ENCODE measurements at places on chromosomes 11 and 22.

DNA sequence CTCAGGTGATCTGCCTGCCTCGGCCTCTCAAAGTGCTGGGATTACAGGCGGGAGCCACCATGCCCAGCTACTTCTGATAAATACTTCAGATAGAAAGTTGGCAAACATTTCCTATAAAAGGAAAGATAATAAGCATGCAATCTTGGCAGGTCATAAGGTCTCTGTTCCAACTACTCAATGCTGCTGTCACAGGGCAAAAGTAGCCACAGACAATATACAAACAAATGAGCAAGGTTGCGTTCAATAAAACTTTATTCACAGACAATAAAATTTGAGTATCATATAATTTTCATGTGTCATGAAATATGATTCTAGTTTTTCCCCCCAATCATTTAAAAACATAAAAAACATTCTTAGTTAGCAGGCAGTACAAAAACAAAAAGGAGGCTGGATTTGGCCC lies 53.1 kb upstream of the CLNS1A start:
- DNase-seq, result no peak

- no peak for DNase-seq
Measured at GRCh38 chr11:121304759-121305158, 12.2 kb downstream of the SC5D start.

DNA sequence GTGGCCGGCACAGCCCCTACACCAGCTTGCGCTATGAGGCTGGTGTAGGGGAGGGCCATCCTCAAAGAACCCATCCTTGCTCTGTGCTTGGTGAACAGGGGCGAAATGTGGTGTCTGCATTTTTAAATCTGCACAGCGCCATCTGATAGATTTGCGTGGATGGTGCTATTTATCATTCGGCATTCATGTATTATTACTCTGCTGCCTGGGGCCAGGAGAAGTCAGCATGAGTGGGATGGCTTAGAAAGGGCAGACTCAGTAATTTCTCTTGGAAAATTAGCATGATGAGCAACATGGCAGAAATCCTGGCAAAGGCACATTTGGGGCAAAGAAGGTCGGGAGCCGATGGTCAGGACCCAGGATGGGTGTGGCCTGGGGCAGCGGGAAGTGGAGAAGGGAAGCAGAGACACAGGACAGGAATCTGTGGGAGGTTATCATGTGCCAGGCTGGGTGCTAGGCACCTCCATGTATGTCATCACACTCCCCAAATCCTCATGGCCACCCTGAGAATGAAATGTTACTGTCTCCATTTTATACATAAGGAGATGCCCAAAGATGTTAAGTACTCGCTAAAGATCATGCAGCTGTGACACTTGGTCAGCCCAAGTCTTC lies 149.0 kb downstream of the CEP164 start:
- no peak for DNase-seq

- DNase-seq, result no peak
Measured at GRCh38 chr11:120956710-120957495, 67.0 kb upstream of the TBCEL start.

DNA sequence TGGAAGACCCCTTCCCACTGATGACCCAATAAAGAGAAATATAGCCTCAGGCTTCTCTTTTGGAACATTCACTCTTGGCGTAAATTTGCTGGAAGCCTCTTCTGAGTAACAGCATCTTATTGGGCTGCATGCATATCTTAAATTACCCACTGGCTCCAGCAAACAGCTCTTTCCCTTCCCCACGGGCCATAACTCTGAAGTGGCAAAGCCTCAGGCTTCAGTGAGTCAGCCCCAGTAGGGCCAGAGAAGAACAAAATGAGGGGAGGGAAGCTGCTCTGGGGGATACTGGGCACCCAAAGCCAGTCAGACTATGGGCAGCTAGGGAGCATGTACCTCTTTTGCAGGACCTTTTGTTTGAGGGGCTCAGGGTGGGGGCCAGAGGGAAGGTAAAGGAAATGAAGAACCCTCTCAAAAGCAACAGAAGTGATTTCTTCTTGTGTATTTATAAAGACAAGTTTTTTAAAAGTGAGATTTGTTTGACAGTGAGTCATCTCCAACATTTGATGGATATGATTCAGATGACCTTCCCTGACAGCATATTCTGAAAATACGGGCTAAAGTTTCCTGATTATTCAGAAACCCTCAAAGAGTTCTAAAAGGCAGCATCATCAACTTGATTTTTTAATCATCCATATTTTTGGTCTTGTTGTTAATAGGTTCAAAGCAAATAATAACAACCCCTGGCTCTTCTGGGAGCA lies 203.4 kb downstream of the KIF18A start:
- no peak for DNase-seq

DNA sequence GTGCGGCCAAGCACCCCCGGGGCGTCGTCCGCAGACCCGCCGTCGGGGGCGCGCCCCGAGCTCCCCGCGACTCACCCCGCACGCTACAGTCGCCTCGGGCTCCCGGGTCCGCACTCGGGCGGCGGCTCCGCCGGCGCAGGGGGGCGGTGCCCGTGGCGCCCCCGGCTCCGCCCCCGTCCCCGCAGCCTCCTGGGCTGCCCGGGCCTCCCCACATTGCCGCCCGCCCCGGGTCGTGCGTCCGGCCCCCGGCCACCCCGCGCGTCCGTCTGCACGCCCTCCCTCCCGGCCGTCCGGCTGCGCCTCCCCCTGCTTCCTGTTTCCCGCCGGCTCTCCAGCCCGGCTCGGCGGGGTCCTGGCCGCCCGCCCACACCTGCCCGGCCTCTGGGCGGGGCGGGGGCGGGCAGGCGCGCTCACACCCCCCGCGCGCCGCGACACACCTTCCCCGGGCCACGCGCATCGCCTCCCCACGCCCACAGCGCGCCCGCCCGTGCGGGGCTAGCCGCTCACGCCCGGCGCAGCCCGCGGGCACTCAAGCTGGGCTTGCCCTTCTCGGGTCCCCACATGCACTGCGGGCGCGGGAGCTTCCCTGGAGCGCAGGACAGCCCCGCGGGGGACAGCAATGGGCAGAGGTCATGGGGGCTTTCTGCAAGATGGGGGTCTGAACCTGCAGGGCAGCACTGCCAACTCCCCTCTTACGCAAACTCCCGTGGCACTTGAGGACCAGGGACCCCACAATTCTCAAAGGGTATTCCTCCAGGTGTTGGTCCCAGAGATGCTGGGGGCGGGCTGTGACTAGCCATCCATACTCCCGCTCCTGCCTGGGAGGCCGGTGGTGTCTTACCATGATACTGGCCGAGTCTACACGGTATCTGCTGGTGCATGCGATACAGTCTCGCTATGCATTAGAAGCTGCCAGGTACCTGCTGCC lies at the start of gene CARD10:
Gene CARD10 (minus strand): TSS at position 148 of the 928 bp plus-strand sequence. CDS start 215 bp downstream, outside the sequence.
- DNase-seq, result no peak

DNA sequence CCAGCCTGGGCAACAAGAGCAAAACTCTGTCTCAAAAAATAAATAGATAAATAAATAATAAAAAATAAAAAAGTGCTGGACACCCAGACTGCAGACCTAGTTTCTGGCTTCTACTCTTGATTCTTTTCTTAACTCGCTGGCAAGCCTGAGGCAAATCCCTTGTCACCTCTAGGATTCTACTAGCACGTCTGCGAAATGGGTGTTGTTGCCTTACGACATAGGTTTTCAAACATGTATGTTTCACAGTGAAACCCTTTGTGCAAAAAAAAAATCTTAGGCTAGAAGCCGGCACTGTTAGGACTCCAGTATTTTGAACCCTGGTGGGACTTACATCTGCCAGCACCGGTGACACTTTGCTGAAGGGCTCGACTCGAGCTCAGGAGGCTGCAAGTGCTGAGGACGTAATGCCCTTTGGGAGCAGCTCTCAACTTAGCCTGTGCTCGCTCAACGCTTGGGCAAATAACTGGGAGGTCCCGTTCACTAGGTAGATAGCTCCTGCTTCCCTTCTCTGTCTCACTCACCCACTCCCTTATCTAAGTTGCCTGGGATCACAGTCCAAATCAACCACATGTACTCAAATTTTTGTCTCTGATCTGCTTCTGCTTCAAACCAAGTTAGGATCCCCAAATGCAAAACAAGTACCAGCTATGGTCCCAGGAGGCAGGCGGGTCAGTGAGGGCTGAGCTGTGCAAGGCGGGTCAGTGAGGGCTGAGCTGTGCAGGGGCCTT lies 34.7 kb upstream of the MYH9 start:
- no peak for DNase-seq

DNA sequence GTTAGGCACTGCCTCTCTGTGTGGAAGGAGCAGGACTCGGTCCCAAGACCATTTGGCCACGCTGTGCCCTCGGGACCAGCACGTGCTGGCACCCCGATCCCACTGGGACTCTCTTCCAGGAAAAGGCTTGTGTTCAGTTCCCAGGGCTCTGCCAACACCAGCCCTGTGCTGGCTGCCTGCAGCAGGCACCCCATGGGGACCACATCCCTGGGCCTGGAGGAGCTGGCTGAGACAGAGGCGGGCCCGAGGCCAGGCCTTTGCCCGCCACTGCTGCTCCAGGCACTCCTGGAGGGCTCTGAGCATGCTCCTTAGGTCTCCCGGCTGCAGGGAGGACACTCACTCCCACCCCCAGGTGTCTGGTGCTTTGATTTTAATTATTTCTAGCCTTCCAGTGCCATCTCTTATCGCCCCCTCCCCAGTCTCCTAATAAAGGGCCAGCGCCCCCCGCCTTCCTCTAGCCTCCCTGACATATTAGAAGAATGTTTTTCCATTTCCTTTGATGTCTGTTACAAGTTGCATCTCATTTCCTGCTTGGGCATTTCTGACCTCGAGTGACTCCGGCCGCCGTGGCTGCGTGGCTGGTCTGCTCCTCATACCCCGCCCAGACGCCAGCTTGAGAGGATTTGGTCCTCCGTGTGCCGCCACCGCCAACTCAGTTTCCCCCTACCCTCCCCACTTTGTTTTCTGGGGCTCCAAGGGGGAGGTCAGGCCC lies 14.4 kb downstream of the CDKN1C start:
- DNase-seq, result no peak

DNA sequence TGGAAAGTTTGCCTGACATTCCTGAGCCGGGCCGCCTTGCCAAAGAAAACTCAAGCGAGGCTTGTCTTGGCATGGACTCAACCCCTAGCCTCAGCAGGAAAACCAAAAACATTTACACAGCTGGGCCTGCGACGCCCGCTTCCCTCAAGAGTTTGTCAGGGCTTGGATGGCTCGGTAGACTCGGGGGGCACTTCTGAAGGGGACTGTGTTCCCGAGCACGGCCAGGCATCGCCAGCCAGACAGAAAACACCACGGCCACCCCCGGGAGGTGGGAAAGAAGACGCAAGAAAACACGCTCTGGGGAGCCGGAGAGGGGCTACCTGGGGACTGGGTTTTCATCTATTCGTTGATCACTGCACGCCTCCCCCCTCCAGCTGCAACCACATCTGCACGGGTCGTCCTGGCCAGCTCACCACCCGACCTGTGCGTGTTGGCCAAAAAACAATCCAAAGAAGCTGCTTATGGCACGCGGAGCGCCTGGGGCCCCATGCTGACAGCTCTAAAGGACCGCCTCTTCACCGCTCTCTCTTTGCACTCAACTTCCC lies 380.7 kb downstream of the MN1 start:
- DNase-seq, result no peak

DNA sequence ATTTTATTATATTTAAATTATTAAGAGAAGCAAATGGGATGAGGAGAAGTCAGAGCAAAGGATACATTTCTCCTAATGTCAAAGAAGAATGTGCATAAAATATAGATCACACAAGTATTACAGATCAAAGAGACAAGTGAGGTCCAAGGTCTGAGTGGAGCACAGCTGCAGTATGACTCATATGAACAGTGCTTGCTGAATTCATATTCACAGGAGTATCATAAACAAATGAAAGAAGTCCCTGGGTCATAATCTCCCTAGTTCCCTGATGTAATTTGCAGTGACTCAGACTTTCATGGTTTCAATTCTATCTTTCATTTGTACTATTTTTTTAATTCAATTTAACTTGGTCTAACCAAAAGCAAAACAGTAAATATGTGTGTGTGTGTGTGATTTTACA lies 499.0 kb upstream of the CCDC179 start:
- DNase-seq, result no peak

DNA sequence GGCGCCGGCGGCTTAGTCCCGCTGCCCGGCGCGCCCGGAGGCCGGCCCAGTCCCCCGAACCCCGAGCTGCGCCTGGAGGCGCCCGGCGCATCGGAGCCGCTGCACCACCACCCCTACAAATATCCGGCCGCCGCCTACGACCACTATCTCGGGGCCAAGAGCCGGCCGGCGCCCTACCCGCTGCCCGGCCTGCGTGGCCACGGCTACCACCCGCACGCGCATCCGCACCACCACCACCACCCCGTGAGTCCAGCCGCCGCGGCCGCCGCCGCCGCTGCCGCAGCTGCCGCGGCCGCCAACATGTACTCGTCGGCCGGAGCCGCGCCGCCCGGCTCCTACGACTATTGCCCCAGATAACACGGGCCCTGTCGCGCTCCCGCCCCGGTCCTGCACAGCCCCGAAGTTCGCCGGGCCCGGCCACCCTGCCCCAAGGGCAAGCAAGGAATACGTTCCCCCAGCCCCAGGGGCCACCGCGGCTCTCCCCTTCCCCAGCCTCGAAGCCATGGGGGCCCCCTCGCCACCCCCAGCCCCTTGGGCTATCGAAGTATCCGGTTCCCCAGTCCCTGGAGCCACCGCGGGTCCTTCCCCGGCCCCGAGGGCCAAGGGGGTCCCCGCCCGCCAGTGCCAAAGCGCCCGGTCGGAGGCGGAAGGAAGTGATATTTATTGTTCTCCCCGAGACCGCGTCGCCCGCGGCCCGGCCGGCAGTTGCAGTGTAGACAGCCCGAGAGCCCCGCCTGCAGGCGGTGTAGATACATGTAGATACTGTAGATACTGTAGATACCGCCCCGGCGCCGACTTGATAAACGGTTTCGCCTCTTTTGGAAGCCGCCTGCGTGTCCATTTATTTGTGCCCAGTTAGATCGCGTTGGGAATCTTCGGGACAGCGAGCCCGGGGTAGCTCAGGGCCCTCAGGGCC lies 6.2 kb downstream of the TBX1 start:
- no peak for DNase-seq

GRCh38 chr11:47711225-47711624 lies 3.9 kb downstream of the AGBL2 start:
- no peak for DNase-seq

DNA sequence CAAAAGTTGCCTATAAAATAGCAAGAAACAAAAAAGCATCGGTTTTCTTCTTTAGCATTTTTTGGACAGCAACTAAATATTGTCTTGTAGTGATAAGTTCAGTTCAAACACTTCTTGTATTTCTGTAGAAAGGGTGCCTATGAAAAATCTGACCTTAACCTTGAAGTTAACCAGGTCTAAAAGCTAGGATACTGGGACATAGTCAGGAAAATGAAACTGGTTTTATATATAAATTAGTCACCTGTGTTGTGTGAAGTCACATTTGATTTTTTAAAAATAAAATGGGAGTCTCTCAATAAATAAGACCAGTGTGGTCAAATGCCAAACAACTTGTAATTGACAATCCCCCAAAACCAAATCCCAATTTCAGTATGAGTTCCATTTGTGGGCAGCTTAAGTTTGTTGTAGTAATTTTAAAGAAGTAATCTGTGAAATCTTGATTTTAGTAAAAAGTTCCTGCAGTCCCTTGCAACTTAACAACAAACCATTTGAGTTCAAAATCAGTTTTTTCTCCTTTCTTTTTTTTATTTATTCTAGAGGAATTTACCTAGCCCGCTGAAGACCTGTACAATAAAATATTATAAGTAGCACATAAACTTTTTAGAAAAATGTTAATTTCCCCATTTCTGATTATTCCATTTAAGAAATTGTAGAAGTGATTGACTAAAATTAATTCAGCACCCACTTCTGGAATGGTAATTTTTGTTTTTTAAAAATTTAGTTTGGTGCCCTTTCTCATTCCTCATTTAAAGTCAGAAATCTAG lies 84.5 kb upstream of the PPARA start:
- DNase-seq, result no peak

- no peak for DNase-seq
Measured at GRCh38 chr22:29394931-29395581, 6.7 kb upstream of the AP1B1 start.

All from NCI-H1048 (cell line).